SJCRH30 (cell line): ENCODE measurements at places on chromosomes 3 and 15. TPM values are rescaled to one million over a fixed set of nuclear protein-coding genes. Genes with fewer than 3 reads are reported as not detected.

- peak; percentile 26 for DNase-seq
These were observed 150.5 kb upstream of the UBE2E2 start for GRCh38 chr3:23052620-23053019.

- DNase-seq, result no peak
These were observed 166.0 kb downstream of the FMN1 start for GRCh38 chr15:33028495-33028894.

DNA sequence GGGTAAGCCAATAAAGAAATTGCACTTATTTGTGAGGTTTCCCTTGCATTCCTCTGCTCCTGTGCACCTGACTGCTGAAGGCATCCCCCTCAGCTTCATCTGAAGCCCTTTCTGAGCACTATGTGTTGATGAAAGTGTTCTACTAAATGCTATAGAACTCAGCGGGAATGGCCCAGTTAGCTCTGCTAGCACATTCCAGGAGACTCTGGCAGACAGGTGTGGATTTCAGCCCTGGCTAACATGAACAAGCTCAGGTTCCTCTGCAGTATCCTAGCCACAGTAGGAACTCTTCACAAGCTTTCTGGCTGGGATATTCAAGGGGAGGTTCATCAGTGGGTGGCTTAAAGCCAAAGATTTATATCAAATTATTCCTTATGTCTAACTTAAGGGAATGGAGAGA is 265.5 kb downstream of the RORA start:
- DNase-seq, result no peak

DNA sequence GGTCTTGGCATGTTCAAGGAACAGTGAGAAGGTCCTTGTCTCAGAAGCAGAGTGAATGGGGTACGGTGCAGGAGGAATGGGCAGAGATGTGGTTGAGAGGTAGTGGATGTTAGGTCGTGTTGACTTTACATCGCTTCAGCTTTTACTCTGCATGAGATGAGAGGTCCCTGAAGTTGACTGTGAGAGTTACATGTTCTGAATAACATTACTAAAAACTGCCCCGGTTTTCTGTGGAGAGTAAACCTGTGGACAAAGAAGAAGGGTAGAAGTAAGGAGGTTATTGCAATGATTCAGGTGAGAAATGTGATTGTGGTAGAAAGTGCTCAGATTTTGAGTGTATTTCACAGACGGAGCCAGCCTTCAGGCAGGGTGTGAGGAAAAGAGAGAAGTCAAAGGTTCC is 105.6 kb downstream of the ARNT2 start:
- no peak for DNase-seq

The SLC6A11 gene
- total RNA-seq, result 0.03 TPM in 1 of 2 replicates, not detected in the other

- no peak for DNase-seq
These were observed 6.3 kb upstream of the GMPPB start for GRCh38 chr3:49729966-49730609.

The TF gene
- total RNA-seq, result under 0.01 and 0.08 TPM in 2 replicates

The CFAP92 gene
- 0.12 TPM in 1 of 2 replicates, not detected in the other for total RNA-seq

The NEO1 gene
- 13.9 and 15.1 TPM in 2 replicates for total RNA-seq
